ENCODE measurements at places on chromosomes 16 and 17.

GRCh38 chr17:1769822-1770477, 8.1 kb downstream of the SERPINF1 start:
- no peak for DNase-seq

GRCh38 chr17:61499632-61500031, 47.4 kb downstream of the TBX4 start:
- DNase-seq: no peak

- no peak for DNase-seq
These were observed 165.4 kb downstream of the COPRS start for GRCh38 chr17:31693433-31694220.

DNA sequence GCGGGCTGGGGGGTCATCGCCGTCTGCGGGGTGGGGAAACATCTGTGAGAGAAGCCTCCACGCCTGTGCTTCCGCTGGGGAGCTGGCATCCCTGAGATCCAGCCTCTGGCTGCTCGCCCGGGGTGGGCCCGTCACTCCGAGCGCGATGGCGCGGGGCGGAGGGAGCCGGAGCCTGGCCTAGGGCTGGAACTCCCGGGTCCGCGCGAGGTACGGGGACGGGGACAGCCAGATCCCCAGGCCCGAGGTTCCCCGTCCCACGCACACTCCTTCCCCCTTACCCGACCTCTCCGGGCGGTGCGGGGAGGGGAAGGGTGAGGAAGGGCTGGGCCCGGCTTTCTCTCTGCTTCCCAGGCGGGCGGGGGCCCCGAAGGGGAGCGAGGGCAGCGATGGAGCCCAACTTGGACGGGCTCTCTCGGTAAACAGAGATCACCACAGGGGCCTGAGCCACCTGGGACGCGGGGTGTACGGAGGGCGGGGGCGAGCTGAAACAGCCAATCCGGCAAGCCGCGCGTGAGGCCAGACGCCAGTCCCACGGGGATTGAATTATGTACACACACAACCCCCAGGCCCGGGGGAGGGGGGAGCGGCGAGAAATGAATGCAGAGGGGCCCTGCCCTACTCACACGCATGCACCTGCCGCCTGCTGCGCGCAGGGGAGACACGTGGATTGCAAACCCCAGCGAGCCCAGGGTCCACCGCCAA, at the start of gene SLC16A11:
Gene SLC16A11, minus strand, starts transcription at position 596 of the 702 bp plus-strand sequence. Its CDS starts 579 bp downstream, at position 17.
- no peak for DNase-seq

DNA sequence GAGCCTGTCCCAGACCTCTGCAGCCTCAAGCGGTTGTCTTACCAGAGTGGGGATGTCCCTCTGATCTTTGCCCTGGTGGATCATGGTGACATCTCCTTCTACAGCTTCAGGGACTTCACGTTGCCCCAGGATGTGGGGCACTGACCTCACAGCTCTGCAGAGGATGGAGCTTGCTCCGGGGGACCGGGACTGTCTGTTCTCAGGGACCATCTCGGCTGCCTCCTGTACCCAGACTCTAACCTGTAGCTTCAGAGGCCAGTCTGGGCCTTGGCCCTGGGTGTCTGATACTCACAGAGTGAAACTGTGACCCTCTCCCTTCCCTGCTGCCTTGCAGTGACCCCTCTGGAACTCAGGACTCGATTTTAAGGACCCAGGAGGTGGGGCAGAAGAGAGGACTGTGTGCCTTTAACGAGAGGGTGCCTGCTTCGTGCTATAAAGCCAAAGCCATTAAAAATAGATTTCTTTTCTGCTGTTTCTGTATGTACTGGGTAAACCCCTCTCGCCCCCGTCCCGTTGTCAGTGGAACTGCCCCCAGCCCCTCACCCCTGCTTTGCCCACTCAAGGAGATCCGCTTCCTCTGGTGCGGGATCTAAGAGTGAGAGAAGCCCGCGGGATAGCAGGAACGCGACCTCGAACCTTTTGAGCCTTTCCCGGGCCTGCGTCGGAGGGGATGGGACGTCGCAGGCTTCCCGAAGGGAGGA, 1.1 kb upstream of the LLGL2 start:
- no peak for DNase-seq

DNA sequence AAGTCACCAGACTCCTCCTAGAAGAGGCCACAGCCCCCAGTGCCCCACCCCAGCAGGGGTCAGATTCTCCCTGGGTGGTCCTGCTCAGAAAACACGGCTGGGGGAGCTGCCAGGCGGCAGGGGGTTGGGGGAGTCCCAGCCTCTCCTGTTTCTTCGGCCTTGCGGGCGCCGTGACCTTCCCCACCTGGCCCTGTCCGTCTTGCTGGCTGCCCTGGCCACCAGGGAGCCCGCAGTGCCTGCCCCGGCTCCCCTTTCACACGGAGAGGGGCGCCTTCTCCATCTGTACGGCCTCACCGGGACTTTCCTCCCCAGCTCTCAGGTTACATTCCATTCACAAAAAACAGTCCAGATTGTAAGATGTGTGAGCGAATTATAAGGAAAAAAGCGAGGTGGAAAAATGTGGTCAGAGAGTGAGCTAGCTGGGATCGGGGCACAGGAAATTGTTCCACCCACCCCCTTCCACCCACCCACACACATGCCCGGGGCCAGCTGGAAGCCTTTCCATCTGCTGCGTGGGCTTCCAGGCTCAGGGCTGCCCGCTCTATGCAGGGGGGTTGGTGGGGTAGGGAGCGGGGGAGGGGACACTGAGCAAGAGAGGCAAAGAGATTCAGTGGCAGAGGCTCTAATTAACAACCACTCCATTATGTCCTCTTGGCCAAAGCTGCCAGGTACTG, 14.6 kb upstream of the CIBAR2 start:
- peak; percentile 14 for DNase-seq

GRCh38 chr16:73048292-73049080, 558 bp upstream of the ZFHX3 start:
- DNase-seq: no peak

- DNase-seq: no peak
These were observed 508.0 kb downstream of the WWOX start for GRCh38 chr16:78607465-78607864.

DNA sequence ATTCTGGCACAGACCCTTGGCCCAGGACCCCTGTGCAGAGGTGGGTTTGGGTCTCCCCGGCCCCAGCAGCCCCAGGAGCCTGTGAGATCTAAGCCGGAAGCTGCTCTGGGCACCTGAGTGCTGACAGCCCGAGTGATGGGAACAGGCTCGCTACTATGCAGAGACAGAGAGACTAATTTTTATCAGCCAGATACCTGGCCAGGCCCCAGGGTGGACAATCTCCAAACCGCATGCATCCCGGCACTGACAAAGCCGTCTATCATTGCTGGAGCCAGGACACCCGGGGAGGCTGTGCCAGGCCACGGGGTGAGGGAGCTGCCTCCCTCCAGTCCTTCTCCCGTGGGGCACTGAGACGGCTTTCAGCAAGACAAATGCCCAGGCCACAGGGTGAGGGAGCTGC, 25.0 kb downstream of the CBFA2T3 start:
- DNase-seq: no peak

- DNase-seq: no peak
These were observed 59.9 kb downstream of the OR1D5 start for GRCh38 chr17:3003296-3004149.

- no peak for DNase-seq
These were observed 11.8 kb downstream of the DLX4 start for GRCh38 chr17:49980703-49981197.

DNA sequence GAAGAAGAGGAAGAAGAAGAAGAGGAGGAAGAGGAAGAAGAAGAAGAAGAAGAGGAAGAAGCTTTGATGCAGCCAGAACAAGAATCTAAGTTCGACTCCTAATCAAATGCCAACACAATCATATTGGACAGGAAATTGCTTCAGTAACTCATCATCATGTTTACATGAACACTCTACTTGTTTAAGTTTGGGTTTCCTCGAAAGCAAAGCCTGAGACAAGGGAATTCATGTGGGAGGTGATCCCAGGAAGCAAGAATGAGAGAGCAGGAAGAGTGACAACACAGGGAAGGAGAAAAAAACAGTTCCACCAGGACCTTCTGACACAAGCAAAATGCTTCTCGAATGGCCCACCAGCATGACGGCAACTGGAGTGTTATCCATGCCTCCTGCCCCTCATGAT, 279.0 kb downstream of the PMP22 start:
- no peak for DNase-seq

- no peak for DNase-seq
These were observed 58.3 kb downstream of the RAI1 start for GRCh38 chr17:17739388-17740066.

- DNase-seq: no peak
These were observed 18.7 kb downstream of the ZNF385C start for GRCh38 chr17:42079541-42079940.

DNA sequence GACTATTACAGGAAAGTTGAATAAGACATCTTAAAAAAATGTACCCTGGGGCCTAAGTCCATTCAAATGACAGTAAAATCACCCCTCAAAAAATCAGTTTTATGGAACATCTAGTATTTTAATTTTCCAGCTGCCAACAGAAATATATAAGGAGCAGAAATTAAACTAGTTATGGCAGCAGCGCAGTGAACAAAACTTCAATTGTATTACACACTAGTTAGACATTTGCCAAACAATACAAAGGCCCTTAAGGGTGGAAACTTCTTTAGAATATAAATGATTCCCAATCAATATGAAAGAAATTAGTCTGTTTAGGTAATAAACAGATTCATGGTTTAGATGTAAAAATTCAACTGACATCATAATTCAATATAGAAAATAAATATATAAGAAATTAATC, 18.1 kb upstream of the RFFL start:
- no peak for DNase-seq

DNA sequence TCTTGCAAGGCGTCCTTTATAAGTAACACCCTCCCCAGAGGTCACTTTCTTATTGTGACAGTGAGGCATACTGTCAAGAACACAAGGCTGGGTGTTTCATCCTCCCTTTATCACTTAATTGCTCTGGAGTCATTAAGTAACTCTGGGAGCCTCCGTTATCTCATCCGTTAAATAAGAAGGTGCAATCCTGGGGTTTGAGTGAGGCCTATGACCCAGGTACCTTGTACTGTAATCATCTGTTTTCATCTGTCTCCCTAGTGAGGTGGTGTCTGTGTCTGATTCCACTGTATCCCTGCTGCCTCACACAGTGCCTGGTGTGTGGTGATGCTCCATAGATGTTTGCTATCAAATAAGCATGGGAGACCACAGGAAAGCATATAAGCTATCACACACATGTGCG, 17.7 kb downstream of the TNS4 start:
- no peak for DNase-seq

GRCh38 chr17:63099425-63099824, 133.4 kb downstream of the TANC2 start:
- no peak for DNase-seq

GRCh38 chr16:67093098-67093726, 16.5 kb upstream of the PHAF1 start:
- DNase-seq: no peak

DNA sequence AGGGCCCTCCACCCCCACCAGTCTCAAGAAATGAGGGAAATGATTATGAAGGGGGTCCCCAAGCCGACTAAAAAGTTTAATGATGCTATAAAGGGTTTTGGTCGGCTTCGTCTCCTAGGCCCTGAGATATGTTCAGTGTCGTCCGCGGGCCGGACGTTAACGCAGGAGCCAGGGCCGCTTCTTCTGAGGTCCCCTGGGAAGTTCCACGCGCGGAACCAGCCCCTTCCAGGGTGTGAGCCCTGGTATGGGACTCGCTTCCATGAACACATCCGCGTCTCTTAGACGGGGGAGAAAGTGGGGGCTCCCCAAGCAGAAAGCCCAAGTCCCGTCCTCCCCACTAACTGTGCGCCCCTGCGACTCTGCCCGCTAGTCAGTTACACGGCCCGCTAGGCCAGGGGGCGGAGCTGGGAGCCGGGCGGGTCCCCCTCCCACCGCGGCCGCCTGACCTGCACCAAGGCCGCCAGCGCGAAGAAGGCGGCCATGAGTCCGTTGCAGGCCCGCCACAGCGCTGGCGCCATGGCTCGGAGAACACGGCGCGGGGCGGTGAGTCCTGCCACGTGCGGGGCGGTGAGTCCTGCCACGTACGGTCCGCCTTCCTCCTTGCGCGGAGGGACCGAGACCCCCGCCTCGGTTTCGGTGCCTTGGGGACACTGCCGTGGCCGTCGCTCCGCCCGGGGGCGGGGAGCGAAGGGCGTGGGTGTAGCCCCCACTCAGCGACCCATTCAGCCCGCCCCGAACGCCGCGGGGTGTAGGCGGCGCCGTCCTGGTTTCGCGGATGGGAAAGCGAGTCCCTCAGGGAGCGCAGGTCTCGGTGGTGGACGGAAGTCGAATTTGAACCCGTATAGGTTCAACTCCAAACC, at the start of gene TMEM220:
Gene TMEM220, minus strand, starts transcription at position 690 of the 860 bp plus-strand sequence. Its CDS starts 172 bp downstream, at position 518.
- DNase-seq: peak; percentile 27

GRCh38 chr16:49116873-49117272, 164.8 kb downstream of the CBLN1 start:
- DNase-seq: no peak

DNA sequence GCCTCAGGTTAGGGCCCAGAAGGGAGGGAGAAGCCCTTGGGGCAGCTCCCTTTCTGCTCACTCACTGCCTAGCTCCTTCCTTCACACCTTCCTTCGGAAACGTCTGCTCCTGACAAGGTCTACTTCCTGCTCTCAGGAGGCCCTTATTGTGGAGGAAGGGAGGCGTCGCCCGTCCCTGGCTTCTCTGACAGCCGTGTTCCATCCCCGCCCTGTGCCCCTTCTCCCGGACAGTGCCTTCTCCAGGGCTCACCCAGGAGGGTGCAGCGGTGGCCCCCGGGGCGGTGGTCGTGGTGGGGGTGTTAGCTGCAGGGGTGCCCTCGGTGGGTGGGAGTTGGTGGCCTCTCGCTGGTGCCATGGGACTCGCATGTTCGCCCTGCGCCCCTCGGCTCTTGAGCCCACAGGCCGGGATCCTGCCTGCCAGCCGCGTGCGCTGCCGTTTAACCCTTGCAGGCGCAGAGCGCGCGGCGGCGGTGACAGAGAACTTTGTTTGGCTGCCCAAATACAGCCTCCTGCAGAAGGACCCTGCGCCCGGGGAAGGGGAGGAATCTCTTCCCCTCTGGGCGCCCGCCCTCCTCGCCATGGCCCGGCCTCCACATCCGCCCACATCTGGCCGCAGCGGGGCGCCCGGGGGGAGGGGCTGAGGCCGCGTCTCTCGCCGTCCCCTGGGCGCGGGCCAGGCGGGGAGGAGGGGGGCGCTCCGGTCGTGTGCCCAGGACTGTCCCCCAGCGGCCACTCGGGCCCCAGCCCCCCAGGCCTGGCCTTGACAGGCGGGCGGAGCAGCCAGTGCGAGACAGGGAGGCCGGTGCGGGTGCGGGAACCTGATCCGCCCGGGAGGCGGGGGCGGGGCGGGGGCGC, 231.9 kb downstream of the SEC14L1 start:
- DNase-seq: no peak

GRCh38 chr16:72085002-72085401, 8.4 kb downstream of the TXNL4B start:
- DNase-seq: no peak
